ENCODE measurements at places on chromosomes 1 and 21.

DNA sequence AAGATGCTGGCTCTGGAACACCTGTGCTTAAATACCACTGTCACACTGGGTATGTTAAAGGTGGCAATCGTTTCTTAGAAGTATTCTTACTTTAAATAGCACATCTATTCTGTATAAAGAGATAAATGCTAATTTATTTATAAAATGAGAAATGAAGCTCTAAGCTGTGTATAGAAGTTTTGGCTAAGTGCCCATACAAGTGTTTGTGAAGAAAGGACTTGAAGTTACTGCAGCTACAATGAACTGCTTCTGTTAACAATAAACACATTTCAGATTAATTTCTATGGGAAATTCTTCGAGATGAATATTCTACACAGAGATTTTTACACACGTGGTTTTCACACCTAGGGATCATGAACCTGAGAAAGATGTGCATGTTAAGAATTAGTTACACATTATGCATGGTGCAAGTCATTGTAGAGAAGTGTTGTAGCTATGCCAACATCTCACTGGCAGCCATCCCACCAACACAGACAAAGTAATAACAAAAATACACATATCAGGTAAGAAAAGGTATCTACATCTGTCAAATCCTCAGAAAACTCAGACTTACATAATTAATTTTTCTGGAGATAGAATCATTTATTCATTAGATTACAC is 16.2 kb downstream of the COL24A1 start:
- no peak for DNase-seq

DNA sequence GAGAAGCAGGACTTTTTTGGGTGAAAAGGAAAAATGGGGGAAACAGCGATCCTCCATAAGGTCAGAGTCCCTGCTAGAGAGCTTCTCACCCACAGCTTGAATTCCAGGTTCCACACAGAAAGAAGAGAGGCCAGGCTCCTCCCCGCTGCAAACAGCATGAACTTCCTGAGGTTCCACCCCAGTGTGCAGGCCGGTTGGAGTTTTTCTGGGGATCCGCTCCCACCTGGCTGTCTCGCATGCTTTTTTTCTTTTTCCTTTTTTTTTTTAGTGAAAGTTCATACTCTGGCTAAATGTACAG is 595.1 kb upstream of the ZP4 start:
- no peak for DNase-seq

DNA sequence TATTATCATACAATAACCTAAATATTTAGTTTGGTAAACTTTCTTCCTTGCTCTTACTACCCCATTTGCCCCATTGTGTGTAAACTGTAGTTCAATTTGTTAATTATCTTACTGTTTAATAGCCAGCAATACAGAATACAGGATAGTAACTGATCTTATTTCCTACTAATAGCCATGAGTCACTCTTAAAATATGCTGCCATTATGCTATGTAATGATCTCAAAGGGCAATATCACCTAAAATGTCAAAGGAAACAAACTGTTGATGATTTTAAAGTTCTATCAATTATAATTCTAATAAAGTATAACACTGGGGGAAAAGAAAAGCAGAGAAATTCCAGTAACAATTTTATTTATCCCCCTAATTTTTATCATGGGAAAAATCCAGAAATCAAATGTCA is 4.3 kb downstream of the SLC30A1 start:
- DNase-seq: no peak

DNA sequence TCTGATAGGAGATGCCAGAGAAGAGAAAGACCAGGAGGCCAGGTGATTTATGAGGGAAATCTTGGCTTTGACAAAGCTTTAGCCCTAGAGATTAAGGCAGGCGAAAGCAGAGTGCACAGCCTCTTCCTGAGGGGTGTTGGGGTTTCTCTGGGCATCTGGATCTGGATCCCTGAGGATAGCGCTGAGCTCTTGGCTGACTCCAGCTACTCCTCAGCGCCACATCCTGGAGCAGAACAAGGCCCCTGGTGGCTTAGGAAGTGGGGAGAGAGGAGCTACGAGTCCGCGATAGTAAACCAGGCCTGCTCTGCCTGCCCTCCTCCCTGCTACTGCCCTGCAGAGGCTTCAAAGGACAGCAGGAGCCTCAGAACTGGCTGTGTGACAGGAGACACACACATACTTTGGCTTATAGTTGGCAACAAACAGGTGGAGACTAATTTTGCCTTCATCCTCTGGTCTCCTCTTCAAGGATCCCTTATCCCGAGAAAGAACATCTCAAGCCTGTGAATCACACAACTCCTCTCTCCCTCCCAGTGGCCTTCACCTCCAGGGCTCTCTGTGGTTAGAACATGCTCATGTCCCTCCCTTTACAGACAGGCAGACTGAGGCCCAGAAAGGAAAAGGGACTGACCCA is 66.9 kb downstream of the TRABD2B start:
- no peak for DNase-seq

DNA sequence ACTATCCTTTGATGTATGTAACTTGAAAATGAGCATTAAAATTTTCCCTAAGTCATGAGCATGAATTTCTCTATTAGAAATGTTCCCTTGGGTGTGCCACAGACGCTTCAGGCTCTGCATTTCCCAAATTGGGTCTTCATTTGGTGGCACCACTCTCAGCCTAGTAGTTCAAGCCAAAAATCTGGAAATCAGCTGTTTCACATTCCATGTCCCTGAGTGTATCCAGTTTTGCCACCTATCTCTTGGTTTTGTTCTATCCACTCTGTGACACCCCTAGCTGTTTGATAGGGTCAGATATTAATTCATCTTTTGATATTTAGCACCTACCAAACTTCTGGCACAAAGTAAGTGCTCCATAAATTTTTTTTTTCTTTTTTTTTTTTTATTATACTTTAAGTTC is 89.5 kb upstream of the DPH5 start:
- no peak for DNase-seq
